Sciatic nerve (tissue), 2 donors: ENCODE measurements at places on chromosomes 7 and 10.

- DNase-seq, result peak; percentile 54
These were observed 136.0 kb upstream of the FAM20C start for GRCh38 chr7:56291-56913.

DNA sequence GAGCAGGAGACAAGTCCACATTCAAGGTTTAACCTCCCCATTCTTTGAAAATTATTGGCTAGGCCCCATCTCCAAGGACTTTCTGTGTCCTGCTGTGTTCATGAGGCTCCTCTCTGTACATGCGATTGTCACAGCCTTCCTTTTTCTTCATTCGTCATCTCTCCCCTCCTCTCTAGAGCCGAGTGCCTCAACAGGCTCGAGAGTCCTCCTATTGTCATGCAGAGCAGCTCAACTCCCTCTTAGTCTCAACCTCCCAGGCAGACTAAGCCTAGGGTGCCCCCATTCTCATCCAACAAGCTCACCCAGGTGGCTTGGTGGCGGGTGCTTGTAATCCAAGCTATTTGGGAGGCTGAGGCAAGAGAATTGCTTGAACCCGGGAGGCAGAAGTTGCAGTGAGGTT lies 35.1 kb upstream of the SAMD8 start:
- DNase-seq, result no peak

DNA sequence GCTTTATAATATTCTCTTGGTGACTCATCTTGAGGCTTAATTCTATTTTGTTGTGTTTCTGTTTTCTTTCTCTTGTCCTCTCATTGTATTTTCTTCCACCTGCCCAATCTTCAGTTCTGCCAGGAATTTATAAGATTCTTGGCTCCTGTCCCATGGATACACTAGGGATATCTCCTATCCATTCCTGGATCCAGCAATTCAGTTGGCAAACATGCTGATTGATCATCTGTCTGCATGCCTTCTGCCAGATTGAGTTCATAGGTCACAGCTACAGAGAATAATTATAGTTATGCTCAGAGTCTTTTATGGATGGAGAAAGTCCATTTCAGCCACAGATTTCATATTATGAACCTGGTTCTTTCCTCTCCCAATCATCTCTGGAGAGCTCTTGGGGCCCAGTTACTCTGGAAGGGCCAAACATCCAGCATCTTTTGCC lies 140.4 kb upstream of the MAGI2 start:
- no peak for DNase-seq

DNA sequence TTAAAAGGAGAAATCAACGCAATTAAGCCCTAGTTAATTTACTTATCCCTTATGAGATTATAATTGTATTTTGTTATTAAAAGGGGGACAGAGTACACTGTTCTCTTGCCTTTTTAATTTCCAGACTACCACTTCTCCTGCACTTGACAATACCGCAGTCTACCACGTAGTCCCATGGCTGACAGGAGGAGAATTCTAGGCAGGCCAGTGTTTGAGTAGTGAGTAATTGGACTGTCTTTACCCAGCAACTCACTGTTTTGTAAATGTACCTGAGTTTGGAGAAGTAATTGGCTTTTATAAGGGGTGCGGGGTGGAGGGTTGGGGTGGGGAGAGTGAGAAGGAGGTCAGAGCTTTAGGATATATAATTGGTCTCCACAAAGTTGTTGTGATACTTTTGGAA lies 85.4 kb downstream of the CFTR start:
- DNase-seq, result no peak

GRCh38 chr7:143426479-143427142 lies 16.6 kb upstream of the TAS2R60 start:
- DNase-seq, result no peak
